ENCODE measurements at places on chromosomes 3 and 15.
A peak's percentile ranks its signal among the peaks of the same experiment; 100 is the strongest.

GRCh38 chr3:172209333-172210321 lies 170.2 kb downstream of the FNDC3B start:
- H3K36me3 ChIP-seq = no peaks in the 10 kb centered on the region
- H3K27ac ChIP-seq = no peak overlapping the region
- DNase-seq = no peak
- no peaks in the 10 kb centered on the region for H3K27me3 ChIP-seq

- peaks cover 24% of the 10 kb centered on the region for H3K4me1 ChIP-seq
- no peak overlapping the region for H3K27ac ChIP-seq
- no peak for DNase-seq
- peaks cover 5% of the 10 kb centered on the region for H3K27me3 ChIP-seq
- H3K4me3 ChIP-seq = no peak overlapping the region
- H3K36me3 ChIP-seq = no peaks in the 10 kb centered on the region
Observed at GRCh38 chr3:37859354-37859753, 2.3 kb upstream of the CTDSPL start.

GRCh38 chr3:11818033-11818432 lies 28.7 kb downstream of the TAMM41 start:
- no peaks in the 10 kb centered on the region for H3K27me3 ChIP-seq
- no peak for DNase-seq
- H3K4me1 ChIP-seq = no peaks in the 10 kb centered on the region
- H3K4me3 ChIP-seq = no peak overlapping the region
- H3K36me3 ChIP-seq = peaks cover 66% of the 10 kb centered on the region

DNA sequence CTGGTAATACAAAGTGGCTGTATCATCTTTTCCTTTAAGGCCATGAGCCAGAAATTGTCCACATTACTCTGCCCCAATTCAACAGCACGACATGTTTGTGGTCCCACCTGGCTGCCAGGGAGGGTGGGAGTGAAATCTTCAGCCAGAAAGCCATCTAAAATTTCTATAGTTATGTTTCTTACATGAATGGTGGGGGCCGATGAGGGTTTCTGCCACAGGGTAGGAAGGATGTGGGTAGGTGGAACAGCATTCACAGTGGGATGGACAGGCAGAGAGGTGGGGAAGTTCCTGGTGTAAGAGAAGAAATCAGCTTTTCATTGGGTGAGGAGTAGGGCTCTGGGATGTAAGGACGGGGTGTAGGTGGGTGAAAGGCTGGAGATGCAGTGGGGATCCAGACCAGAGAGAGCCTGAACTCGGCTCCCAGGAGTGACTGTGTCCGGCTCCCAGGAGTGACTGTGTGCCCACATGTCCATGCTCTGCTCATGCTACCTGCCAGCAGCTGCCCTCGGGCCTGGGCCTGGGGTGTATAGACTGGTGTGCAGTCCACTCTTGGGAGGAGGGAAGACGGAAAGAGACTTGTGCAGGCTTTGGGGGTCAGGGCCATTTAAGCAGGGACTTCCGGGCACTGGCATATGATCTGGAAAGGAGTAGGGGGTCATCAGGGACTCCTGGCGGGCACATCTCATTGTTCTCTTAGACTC lies 3.8 kb upstream of the FBLN2 start:
- H3K36me3 ChIP-seq = no peaks in the 10 kb centered on the region
- H3K27ac ChIP-seq = no peak overlapping the region
- H3K4me3 ChIP-seq = no peak overlapping the region

- H3K36me3 ChIP-seq = no peaks in the 10 kb centered on the region
- H3K4me3 ChIP-seq = no peak overlapping the region
- no peaks in the 10 kb centered on the region for H3K4me1 ChIP-seq
- no peaks in the 10 kb centered on the region for H3K27me3 ChIP-seq
- DNase-seq = no peak
Observed at GRCh38 chr3:5317557-5317956, 130.1 kb downstream of the EDEM1 start.

DNA sequence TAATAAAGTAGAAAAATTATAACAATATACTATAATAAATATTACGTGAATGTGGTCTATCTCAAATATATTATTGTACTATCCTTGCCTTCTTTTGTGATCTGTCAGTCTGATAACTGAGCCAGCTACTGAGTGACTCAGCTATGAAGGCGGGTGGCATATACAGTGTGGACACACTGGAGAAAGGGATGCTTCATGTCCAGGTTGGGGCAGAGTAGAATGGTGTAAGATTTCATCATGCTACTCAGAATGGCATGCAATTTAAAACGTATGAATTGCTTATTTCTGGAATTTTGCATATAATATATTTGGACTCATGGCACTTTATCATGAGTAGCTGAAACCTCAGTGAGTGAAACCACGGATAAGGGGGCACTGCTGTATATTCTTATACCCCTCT lies 172.9 kb upstream of the TBC1D5 start:
- no peak for DNase-seq
- H3K27me3 ChIP-seq = no peaks in the 10 kb centered on the region
- no peaks in the 10 kb centered on the region for H3K36me3 ChIP-seq
- no peaks in the 10 kb centered on the region for H3K4me1 ChIP-seq

DNA sequence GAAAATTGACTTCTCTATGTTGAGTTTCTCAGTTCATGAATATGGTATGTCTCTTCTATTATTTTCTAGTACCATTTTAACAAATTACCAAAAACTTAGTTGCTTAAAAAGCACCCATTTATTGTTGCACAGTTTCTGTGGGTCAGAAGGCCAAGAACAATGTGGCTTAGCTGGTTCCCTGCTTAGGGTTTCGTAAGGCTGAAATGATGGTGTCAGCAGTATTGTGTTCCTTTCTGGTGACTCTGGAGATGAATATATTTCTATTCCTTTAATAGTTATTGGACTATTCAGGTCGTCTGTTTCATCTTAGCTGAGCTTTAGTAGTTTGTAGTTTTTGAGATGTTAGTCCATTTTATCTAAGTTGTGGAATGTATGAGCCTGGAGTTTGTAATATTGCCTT lies 44.9 kb downstream of the IL1RAP start:
- DNase-seq = no peak
- H3K36me3 ChIP-seq = no peaks in the 10 kb centered on the region
- no peaks in the 10 kb centered on the region for H3K27me3 ChIP-seq
- H3K4me1 ChIP-seq = no peaks in the 10 kb centered on the region
- no peak overlapping the region for H3K27ac ChIP-seq

- H3K27me3 ChIP-seq = no peaks in the 10 kb centered on the region
- DNase-seq = no peak
- no peaks in the 10 kb centered on the region for H3K4me1 ChIP-seq
- peaks cover 2% of the 10 kb centered on the region for H3K36me3 ChIP-seq
- H3K4me3 ChIP-seq = no peak overlapping the region
Observed at GRCh38 chr3:100155128-100155527, 40.8 kb upstream of the FILIP1L start.

GRCh38 chr3:161413855-161414210 lies 42.5 kb upstream of the SPTSSB start:
- H3K4me3 ChIP-seq = no peak overlapping the region
- no peaks in the 10 kb centered on the region for H3K4me1 ChIP-seq
- no peak for DNase-seq
- H3K36me3 ChIP-seq = no peaks in the 10 kb centered on the region
- H3K27ac ChIP-seq = no peak overlapping the region

GRCh38 chr3:113129168-113129567 lies 82.2 kb upstream of the BOC start:
- DNase-seq = no peak
- H3K27ac ChIP-seq = no peak overlapping the region

DNA sequence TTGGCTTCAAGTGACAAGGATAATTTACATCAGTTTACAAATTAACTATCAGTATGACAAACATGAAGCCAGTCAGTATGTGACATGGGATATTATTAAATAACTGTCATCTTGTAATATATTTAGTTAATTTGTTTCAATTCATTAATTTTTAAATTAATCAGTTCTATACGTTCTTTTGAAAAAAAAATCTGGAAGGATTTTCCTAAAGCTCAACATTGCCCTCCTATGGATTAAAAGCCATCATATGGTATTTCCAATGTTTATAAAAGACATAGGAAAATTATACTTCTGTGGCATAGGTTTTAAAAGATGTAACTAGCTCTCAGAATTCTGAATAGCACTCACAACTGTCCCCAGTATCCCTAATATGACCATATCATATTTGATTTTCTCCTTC lies 134.4 kb downstream of the PLOD2 start:
- H3K27me3 ChIP-seq = no peaks in the 10 kb centered on the region
- no peaks in the 10 kb centered on the region for H3K4me1 ChIP-seq
- DNase-seq = no peak
- H3K27ac ChIP-seq = no peak overlapping the region
- no peaks in the 10 kb centered on the region for H3K36me3 ChIP-seq

GRCh38 chr3:138089091-138089490 lies 26.3 kb downstream of the DZIP1L start:
- DNase-seq = no peak
- no peaks in the 10 kb centered on the region for H3K27me3 ChIP-seq
- H3K27ac ChIP-seq = no peak overlapping the region
- no peaks in the 10 kb centered on the region for H3K4me1 ChIP-seq

- no peaks in the 10 kb centered on the region for H3K27me3 ChIP-seq
- no peak for DNase-seq
- no peaks in the 10 kb centered on the region for H3K36me3 ChIP-seq
- no peak overlapping the region for H3K4me3 ChIP-seq
Observed at GRCh38 chr3:182596676-182597410, 196.5 kb upstream of the ATP11B start.

GRCh38 chr15:78225783-78226541 lies 8.4 kb downstream of the ACSBG1 start:
- H3K4me1 ChIP-seq = peaks cover 4% of the 10 kb centered on the region
- H3K27ac ChIP-seq = no peak overlapping the region
- no peak for DNase-seq
- H3K27me3 ChIP-seq = no peaks in the 10 kb centered on the region
- H3K4me3 ChIP-seq = no peak overlapping the region

- no peaks in the 10 kb centered on the region for H3K36me3 ChIP-seq
- no peaks in the 10 kb centered on the region for H3K27me3 ChIP-seq
- no peak overlapping the region for H3K4me3 ChIP-seq
- no peak overlapping the region for H3K27ac ChIP-seq
- no peak for DNase-seq
Observed at GRCh38 chr3:114428044-114428595, 134.3 kb downstream of the TIGIT start.

- H3K27me3 ChIP-seq = peaks cover 16% of the 10 kb centered on the region
- H3K4me1 ChIP-seq = peaks cover 11% of the 10 kb centered on the region
- H3K27ac ChIP-seq = no peak overlapping the region
- H3K4me3 ChIP-seq = peak overlapping the region; percentile 51
Observed at GRCh38 chr3:185363662-185364203, 797 bp downstream of the MAP3K13 start.

DNA sequence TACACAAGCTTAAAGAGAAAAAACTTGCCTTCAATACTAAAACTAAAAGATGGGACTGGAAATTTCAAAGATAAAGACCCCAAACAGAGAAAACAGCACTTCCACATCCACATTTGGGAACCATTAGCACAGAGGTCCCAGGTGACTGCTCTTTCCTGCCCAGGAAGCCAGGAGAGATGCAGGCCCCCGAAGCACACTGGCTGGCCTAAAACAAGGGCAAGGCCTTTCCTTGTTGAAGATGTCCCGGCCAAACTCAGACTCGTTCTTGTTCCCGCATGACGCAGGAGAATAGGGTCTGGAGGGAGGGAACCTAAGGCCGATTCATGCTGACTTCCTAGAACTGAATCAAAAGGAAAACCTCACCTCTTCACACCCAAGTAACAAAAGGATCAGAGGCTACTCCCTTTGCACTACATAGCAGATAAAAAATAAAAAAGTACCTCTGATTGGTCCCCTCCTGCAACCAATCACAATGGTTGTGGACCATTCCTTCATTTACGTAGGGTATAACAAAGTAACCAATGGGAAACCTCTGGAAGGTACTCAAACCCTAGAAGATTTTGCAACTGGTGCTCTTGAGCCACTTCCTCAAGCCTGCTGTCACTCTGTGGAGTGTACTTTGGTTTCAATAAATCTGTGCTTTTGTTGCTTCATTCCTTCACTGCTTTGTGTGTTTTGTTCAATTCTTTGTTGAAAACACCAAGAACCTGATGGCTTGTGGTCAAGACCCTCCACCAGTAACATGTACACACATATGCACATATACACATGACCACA lies 48.7 kb downstream of the EFCAB12 start:
- no peak overlapping the region for H3K4me3 ChIP-seq
- no peaks in the 10 kb centered on the region for H3K27me3 ChIP-seq
- H3K4me1 ChIP-seq = no peaks in the 10 kb centered on the region
- peaks cover 2% of the 10 kb centered on the region for H3K36me3 ChIP-seq

GRCh38 chr3:140832883-140833282 lies 108.8 kb upstream of the SLC25A36 start:
- H3K4me3 ChIP-seq = no peak overlapping the region
- no peak for DNase-seq
- H3K36me3 ChIP-seq = no peaks in the 10 kb centered on the region
- no peaks in the 10 kb centered on the region for H3K4me1 ChIP-seq

GRCh38 chr3:75272691-75273090 lies 391.4 kb upstream of the FRG2C start:
- DNase-seq = no peak
- no peaks in the 10 kb centered on the region for H3K36me3 ChIP-seq
- H3K4me3 ChIP-seq = no peak overlapping the region

GRCh38 chr3:26084629-26085028 lies 294.7 kb downstream of the OXSM start:
- no peaks in the 10 kb centered on the region for H3K4me1 ChIP-seq
- DNase-seq = no peak
- H3K27ac ChIP-seq = no peak overlapping the region
- no peaks in the 10 kb centered on the region for H3K27me3 ChIP-seq

GRCh38 chr15:44296625-44297524 lies 8.4 kb downstream of the GOLM2 start:
- DNase-seq = no peak
- no peak overlapping the region for H3K4me3 ChIP-seq
- peaks cover 7% of the 10 kb centered on the region for H3K4me1 ChIP-seq
- H3K27ac ChIP-seq = no peak overlapping the region
- H3K36me3 ChIP-seq = no peaks in the 10 kb centered on the region

DNA sequence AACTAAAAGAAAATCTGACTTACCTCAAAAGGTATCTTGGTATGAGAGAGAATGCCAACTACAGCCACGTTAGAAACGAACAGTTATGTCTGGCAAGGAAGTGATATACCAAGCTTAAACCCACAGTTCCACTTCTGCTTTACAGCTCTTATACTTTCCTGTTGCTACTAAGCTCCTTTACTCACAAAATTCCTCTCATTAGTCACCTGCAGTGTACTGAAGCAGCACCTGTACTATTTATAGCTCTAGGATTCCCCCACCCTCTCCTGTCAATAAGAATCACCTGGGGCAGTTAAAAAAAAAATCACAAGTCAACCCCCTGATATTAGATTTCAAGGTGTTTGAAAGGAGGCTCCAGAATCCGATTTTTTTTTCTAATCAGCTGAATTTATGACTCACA lies 2.9 kb upstream of the TMEM266 start:
- H3K27ac ChIP-seq = no peak overlapping the region
- H3K4me3 ChIP-seq = no peak overlapping the region
- peaks cover 31% of the 10 kb centered on the region for H3K27me3 ChIP-seq
- DNase-seq = no peak

DNA sequence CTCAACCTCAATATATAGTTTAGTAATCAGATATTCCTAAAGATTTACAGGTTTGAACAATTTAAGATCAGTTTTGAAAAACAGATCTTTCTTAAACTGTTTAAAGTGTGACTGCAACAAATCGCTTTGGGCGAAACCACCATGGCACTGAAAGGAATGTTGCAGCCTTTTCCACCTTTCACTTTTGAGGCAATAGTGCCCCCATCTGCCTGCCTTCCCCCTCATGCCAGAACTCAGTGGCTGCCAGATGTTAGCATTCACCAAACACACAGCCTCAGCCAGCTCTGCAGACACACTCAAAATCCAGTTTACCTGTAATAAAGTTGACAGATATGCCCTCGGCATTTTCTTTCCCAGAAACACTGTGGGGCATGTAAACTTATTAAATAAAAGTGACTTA lies 3.3 kb downstream of the LYSMD4 start:
- no peaks in the 10 kb centered on the region for H3K27me3 ChIP-seq
- H3K4me1 ChIP-seq = peaks cover 16% of the 10 kb centered on the region
- H3K4me3 ChIP-seq = no peak overlapping the region
- DNase-seq = peak; percentile 50
